ENCODE measurements at places on chromosomes 16 and 17.
A peak's percentile ranks its signal among the peaks of the same experiment; 100 is the strongest.

GRCh38 chr17:79776376-79777119 lies 1.4 kb upstream of the CBX2 start:
- H3K4me1 ChIP-seq, result peaks cover 20% of the 10 kb centered on the region
- no peak overlapping the region for H3K27ac ChIP-seq
- peak; percentile 57 for DNase-seq
- H3K27me3 ChIP-seq, result peaks cover 10% of the 10 kb centered on the region

GRCh38 chr17:51159604-51160003 lies 6.2 kb downstream of the NME1 start:
- no peak for DNase-seq
- H3K36me3 ChIP-seq, result peaks cover 15% of the 10 kb centered on the region
- H3K27ac ChIP-seq, result no peak overlapping the region
- no peaks in the 10 kb centered on the region for H3K27me3 ChIP-seq
- no peak overlapping the region for H3K4me3 ChIP-seq

- H3K36me3 ChIP-seq, result no peaks in the 10 kb centered on the region
- peaks cover 6% of the 10 kb centered on the region for H3K27me3 ChIP-seq
- H3K4me3 ChIP-seq, result no peak overlapping the region
- no peak overlapping the region for H3K27ac ChIP-seq
- peaks cover 19% of the 10 kb centered on the region for H3K4me1 ChIP-seq
- no peak for DNase-seq
These were observed 13.8 kb upstream of the DLX4 start for GRCh38 chr17:49955157-49955556.

DNA sequence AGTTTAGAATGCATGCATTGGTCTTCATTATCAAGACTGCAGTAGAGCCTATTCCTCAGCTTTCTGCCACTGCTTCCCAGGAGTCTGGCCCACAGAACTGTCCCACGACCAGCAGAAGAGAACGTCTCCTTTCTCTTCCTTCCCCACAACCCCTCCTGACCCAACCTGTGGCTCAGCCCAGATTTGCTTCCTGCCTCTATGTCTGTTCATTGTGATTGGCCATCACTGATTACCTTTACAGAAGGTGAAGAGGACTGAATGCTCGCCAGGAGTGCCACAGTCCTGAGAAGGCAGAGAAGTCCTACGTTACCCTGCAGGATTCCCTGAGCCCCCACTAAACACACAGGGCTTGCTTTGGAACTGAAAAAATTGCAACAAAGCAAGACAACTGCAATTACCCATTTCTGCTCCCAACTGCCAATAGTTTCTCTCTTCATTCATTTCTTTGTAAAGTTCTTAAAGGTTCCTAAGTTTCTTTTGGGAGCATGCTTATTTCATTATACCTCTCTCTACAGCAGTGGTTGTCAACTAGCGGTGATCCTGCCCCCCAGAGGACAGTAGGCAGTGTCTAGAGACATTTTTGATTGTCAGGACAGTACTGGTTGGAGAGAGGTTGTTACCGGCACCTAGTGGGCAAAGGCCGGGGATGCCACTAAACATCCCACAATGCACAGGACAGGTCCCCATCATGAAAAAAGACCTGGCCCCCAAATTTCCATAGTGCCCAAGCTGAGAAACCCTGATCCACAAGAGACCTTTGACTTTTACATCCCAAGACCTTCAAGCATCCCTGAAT lies 4.5 kb upstream of the NAT9 start:
- no peak for DNase-seq
- no peaks in the 10 kb centered on the region for H3K27me3 ChIP-seq
- no peak overlapping the region for H3K4me3 ChIP-seq
- H3K27ac ChIP-seq, result no peak overlapping the region
- H3K36me3 ChIP-seq, result no peaks in the 10 kb centered on the region

DNA sequence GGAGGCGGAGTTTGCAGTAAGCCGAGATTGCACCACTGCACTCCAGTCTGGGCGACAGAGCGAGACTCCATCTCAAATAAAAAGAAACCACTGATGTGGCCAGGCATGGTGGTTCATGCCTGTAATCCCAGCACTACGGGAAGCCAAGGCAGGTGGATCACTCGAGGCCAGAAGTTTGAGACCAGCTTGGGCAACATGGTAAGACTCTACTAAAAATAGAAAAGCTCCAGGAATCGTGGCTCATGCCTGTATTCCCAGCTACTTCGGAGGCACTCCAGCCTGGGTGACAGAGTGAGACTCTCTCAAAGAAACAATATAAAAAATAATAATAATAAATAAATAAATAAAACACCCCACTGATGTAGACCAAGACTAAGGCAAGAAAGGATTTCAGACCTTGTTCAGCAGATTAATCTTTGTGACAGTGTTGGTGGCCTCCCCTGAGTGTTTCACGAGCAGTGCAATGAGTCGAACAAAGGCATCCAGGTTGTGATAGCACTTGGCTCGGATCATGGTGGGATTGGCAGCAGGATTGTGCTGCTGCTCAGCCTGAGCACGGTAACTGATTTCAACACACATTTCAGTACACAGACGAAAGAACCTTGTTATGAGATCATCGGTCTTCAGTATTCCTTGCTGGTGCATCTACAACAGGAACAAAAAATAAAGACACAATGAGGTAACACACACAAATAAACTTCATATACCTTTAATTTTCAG lies 18.6 kb downstream of the SETD6 start:
- H3K36me3 ChIP-seq, result peaks cover 52% of the 10 kb centered on the region
- no peaks in the 10 kb centered on the region for H3K4me1 ChIP-seq

DNA sequence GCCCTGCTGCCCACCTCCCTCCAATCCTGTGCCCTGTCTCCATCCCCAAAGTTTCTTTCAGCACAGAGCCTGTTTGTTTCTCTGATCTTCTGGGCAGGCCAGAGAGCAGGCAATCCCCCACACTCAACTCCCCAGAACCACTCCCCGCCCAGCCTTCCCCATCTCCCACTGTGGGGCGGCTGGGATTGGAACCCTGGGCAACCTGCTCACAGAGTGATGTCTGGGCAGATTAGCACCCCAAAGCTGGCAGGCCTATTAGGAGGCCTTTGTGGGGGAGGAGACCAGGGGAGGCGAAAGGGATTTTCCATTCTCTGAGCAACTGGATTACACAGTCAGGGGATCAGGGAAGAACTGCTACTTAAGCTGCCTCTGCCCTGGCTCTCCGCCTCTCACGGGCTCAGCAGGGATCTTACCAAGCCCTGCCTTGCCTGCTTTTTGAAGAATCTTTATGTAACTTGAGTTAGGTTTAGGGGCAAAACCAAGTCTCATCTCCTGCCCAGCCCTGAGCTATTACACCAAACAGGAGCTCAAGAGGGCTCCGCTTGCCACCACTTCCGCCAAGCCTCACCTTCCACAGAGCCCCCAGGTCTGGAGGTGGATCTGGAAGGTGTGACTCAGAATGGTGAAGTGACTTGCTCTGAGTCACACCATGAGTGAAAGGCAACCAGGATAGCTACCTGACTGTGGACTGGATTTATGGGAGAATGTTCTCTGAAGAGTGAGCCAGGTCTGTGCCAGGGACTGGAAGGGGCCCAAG lies 16.0 kb upstream of the LHX1 start:
- no peak overlapping the region for H3K27ac ChIP-seq
- peaks cover 51% of the 10 kb centered on the region for H3K27me3 ChIP-seq

Data from endothelial cell of umbilical vein (primary cell).